ENCODE measurements at places on chromosomes 5 and 9.

DNA sequence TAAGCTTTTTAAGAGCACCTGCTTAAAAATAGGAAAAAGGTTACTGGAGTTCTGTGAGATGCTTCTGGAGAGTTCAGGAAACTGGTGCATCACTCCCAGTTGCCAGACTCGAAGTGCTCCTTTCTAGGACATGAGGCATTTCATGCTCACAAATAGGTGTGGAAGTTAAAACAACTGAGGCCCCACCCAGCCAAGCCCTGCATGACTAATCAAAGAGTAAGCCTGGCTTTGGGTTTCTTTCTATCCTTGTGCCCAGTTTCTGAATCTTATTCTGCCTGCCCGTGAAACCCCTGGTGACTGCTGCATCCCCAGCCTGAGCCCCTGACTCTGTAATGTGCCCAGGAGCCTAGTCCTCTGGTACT is 7.7 kb downstream of the SPINK9 start:
- no peak for DNase-seq

- peak; percentile 11 for DNase-seq
Observed at GRCh38 chr5:84450617-84451414, 66.1 kb upstream of the EDIL3 start.

- DNase-seq, result no peak
Observed at GRCh38 chr5:126976520-126977172, 53.7 kb downstream of the MARCHF3 start.

DNA sequence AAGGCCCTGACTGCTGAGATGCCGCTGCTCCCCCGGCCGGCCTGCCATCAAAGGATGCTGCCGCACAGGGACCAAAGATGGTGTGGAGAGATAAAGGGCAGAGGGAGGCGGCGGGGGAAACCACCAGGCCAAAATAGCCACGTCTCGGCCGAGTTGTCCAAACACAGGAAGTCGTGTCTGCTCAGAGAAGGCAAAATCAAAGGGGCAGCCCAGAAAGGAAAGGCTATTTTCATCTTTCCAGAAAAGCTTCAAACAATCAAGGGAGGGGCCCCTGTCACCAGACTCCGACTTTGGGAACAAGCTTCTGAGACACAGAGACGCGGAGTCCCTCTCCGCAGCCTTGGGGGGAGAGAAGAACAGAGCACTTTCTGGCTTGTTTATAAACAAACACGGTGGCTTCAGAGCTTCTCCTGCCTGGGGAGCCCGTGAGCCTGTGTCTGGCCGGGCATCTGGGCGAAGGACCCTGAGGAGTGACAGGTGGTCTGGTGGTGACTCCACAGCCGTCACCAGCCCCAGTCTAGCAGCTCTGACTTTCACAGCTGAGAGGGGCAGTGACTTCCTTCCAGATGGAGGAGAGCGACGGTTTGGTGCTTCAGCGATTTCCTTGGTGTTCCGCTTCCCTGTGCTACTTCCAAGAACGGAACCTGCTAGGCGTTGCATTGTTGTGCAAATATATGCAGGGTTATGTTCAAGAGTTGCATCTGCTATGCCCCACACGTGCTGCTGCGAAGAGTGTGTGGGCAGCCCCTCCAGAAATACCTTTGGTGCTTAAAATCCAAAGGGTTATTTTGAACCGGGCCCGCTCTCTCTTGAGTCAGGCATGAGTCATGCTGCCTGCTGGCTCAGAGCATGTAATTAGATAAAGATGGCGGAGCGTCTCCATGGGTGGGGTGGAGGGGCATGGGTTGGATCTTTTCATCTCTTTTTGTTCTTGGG is 24.0 kb downstream of the ADAMTSL2 start:
- DNase-seq, result peak; percentile 59

Data from globus pallidus (tissue), 1 donor.